ENCODE measurements at places on chromosomes 3 and 15. TPM values are rescaled to one million over a fixed set of nuclear protein-coding genes. Genes with fewer than 3 reads are reported as not detected.
A peak's percentile ranks its signal among the peaks of the same experiment; 100 is the strongest.

DNA sequence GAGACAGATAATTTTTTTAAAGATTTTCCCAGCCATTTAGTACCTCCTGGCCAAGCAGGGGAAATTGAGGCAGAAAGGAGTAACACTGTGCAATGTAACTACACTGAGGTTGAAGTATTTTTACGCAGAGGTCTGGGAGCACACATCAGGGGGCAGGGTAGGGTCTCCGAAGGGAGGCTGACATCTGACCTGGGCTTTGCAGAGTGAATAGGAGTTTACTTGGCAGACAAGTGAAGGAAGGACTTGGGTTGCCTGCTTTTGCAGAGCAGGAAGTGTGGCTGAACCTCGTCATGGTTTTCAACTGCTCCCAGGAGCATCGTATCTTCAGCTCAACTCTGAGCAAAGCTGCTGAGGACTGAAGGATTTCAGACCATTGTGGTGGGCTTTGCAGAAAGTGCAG, 66.2 kb downstream of the LRRK1 start:
- DNase-seq, result no peak

DNA sequence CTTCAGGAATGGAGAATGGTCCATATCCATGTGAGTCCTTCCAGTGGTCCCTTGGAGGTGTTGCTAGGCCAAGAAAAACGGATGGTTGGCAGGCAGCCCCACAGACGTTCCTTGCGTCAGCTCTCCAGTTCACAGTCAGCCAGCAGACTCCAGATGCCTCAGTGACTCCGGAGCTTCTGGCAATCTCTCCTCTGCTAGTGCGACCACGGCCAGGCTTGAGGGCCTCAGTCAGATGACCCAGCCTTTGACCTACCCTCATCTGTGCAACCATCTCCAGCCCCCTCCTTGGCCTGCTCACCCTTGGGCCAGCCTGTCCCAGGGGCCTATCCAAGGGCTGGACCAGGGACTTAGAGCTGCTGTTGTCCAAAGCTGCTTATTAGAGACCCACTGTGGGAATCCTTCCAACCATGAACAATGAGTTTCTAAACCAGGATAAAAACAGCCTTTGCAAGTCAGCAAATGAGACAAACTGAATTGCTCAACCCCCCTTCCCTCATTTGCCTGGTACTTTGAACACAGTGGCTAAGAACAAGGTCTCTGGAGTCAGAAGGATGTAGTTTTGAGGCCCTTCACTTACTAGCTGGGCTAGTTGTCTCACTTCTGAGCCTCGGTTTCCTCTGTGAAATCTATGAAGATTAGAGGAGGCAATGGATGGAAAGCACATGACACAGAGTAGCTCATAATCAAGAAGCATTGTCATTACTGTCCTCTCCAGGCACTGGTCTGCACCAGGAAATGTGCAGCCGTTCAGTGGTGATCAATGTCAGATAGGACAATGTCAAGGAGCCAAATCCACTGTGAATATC, 44.8 kb downstream of the ANP32A start:
- no peak for DNase-seq

- peak; percentile 13 for DNase-seq
Observed at GRCh38 chr15:31396881-31397560, 70.4 kb downstream of the KLF13 start.

The MTFMT gene
- 16.2 TPM for total RNA-seq

DNA sequence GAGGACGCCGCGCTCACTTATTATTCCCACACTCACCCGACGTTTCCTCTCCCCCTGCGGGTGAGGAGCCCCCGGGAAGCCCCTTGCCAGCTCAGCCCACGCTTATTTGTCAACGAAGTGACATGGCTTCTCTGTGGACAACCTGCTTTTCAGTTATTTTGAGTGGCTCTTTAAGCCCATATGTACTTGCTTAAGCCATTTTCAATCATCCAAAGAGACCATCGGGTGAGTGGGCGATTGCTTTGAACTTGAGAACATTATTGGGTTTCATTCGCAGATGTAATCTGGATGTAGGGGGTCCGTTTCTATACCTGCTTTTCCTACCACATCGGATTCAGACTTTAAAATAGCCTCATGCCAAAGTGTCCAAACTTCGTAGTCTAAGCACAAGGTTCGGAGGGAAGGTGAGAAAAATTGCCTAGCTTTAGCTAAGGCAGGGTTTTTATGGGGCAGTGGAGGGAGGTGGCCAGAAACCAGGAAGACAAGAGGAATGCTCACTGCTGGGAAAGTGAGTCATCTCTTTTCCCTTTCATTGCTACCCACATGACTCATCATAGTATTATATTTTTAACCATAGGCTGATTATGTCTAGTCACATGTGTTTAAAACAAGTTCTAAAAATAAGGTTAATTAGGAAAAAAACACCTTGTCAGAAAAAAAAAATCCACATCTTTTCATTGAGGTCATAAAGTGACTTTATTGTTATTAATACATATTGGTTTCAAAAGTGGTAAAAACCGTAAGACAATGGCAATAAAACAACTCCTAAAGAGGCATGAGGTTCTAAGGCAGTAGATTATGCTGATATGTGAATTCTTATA, 773.1 kb upstream of the NR2F2 start:
- DNase-seq, result no peak

- DNase-seq, result no peak
Observed at GRCh38 chr3:39550354-39551051, 83.0 kb downstream of the MOBP start.
